ENCODE measurements at places on chromosomes 2 and 18.

DNA sequence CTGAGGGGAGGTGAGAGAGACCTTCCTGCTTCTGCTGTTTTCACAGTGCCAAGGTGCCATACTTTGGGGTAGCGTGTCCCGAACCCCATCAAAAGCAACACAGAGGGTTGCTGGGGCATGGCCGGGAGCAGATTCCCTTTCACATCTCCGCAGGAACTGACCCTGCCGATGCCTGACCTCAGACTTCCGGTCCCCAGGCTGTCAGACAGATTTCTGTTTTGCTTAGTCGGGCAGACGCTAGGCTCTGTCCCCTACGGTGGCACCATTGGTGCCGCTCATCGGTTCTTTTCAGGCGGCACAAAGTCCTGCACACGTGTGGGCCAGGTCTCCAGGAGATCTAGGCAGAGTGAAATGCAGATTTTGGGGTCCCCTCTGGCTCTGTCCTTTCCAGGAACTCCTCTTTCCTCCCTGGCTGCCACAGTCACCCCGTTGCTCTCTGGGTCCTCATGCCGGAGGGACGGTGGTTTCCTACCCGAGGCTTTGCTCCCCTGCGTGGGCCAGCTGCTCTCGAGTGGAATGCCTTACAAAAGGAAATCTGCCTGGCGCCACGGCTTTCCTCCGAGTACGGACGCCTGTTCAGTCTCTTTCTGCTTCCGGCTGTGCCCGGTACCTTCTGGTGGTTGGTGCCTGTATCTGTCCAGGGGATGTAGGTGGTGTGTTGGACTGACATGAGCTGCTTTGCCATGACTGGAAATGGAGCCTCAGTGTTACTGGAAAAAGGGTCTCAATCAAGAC is 39.3 kb downstream of the RTP5 start:
- DNase-seq, result no peak

DNA sequence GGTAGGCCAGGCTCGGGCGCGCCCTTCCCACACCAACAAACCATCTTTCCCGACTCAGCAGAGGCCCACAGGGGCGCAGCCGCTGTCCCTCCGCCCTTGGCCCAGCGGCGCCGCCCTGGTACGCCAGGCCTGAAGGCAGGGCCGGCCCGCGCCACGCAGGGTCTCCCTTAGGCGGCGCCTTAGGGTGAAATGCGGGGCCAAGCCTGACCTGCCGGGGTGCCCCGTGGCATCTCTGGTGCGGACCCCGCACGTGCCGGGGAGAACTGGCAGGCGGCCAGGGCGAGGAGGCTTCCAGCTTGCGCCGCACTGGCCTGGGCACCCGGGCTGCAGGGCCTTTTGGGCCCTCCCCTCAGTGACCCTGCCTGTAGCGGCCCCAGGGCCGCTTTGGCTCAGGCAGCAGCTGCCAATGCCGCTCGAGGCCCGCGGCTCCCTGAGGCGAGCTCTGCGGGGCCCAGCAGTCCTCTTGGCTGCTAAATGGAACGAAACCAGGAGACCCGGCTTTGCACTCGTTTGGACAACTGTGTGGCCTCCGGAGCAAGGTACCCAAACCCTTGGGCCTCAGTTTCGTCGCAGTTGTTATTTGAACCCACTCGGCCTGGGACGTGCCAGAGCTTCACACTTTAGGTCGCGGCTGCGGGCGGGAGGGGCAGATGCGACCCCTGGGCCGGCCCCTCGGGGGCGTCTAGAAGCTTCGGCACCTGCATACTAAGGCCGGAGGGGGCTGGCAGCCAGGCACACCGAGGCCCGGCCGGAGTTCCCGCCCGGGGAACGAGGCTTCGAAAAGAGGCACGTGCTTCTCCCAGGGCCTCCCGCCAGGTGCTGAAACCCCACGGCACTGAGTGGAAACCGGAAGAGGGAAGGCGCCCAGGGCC is 8.5 kb downstream of the OTX1 start:
- DNase-seq, result no peak

GRCh38 chr18:72235422-72235821 is 308.7 kb downstream of the CBLN2 start:
- DNase-seq, result no peak

DNA sequence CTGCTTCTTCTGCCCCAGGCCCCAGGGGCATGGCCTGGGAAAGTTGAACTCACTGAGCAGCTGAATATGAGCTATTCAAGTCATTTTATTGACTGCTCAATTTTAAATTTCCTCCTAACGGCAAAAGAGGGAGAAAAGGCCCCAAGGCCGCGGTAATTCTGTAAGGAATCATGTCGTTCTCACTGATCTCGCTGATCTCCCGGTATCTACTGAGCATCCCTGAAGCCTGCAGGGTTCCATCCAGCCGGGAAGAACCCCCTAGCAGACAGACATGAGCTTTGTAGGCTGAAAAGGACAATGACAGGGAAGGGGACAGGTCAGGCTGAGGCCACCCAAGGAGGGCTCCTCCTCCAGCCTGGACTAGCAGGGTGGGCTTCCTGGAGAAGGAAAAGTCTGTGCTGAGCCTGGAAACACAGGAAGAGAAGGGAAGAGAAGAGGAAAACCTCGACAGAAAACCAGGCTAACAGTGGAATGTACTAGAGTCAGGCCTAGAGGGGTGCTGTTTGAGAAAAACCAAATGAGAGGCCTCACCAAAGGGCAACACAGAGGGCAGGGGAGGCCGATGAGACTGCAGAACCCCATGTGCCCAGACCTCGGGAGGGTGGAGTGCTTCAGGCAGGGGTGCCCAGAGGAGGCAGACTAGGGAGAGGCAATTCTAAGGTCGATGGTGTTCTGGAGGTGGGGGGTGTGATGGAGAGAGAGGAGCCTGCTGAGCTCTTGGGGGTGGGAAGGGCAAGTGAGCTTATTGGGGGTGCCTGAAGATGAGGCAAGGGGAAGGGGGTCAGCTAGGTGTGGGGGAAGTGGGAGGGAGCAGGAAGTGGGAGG is 2.9 kb upstream of the NPPC start:
- no peak for DNase-seq

GRCh38 chr2:47420214-47420613 is 17.3 kb downstream of the MSH2 start:
- no peak for DNase-seq

- no peak for DNase-seq
These were observed 38.2 kb downstream of the SESTD1 start for GRCh38 chr2:179226203-179226960.

Data from effector CD4-positive, alpha-beta T cell (primary cell).